ENCODE measurements at places on chromosomes 1 and 21. TPM values are rescaled to one million over a fixed set of nuclear protein-coding genes. Genes with fewer than 3 reads are reported as not detected.
A peak's percentile ranks its signal among the peaks of the same experiment; 100 is the strongest.

DNA sequence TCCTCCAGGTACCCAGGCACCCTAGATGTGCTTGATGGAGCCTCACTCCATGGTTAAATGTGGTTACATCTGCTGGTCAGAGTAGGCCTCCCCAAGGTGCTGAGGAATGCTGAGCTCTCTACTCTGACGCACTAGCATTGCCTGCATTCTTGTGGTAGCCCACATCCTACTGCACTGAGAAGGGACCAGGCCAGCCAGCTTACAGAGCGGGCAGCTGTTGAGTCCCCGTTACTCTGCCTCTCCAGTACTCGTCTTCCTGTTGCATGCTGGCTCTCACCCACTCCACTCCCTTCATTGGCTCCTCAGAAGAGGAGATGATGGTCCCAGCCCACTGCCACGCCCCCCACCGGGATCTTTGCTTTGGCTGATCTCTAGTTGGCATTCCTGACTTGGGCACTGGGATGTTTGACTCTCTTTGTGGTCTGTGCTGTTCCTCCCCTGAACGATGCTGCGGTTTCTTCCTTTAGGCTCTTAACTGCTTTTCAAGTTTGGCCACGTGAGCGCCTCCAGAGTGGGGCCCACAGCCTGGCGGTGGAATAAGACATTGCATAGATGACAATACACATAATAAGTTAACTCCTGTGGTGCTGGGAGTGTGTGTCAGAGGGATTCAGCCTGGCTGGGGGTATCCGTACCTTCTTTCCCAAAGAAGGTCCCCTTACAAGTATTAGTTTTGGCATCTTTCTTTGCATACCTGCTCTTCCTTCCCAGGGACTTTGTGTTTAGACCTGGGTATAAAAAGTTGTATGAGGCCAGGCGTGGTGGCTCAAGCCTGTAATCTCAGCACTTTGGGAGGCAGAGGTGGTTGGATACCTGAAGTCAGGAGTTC, 18.6 kb downstream of the AZIN2 start:
- peak; percentile 39 for DNase-seq

DNA sequence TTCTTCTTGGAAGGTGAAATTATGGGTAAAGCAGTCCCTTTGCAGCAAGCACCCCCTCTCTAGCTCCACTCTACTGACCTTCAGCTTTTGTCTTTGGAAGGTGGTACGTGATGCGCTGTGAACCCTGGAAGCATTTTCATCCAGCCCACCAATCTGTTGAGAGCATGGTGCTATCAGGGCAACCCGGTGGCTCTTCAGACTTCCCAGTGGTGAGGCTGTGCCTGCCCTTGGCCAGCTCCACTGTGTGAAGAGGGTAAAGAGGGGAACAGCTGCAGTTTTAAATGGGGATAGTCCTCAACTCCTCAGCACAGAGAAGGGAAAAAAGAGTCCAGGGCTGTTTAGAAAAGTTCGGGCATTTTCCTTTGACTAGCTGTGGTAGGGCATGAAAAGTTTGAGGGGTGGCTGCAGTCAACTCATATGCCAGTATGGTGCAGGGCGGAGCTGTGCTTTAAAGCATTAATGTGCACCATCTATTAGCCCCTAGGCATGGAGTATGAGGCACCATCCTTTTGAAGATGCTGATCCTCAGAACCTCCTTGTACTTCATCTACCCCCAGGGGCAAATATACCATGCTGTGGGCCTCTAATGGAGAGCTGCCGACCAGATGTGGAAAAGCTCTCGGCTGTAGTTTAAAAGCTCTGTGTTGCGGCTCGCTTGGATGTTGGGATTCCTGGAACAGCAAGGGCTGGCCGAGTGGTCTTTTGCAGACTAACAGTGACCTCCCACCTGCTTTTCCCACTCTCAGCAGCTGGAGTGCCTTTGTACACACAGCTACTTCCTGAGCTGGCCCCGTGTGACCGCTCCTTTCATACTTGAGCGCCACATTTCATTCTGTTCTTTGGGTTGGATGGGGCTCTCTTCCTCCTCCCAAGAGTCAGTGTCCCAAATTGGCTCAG, 123.0 kb downstream of the PEX14 start:
- no peak for DNase-seq

GRCh38 chr1:1132956-1133750, 17.3 kb upstream of the C1orf159 start:
- DNase-seq, result peak; percentile 78

GRCh38 chr1:6832531-6833188, 47.4 kb downstream of the CAMTA1 start:
- DNase-seq, result no peak

DNA sequence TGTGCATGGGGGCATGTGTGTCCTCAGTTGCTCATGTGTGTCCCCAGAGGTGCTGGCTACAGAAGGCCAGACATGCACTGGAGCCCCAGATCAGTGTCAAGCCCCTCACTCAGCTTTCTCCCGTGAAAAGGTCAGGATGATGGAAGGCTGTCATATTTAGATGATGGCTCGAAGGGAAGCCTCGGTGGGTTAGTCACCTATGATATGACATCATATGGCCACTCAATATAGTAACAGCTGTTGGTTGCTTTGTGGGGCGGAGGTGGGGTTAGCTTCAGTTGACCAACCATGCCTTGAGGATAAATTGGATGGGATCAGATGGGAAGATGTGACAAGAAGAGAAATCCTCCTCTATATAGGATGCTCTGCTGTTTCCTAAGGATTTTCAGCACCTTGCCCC, 43.5 kb upstream of the ATF3 start:
- DNase-seq, result no peak

DNA sequence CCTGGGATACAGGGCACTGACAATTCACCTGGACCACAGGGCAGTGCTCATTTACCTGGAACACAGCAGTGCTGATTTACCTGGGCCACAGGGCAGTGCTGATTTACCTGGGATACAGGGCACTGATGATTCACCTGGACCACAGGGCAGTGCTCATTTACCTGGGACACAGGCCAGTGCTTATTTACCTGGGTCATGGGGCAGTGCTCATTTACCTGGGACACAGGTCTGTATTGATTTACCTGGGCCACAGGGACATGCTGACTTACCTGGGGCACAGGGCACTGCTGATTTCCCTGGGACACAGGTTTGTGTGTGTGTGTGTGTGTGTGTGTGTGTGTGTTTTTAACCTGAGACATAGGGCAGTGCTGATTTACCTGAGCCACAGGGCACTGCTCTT, 261.7 kb downstream of the MATN1 start:
- DNase-seq, result peak; percentile 19

DNA sequence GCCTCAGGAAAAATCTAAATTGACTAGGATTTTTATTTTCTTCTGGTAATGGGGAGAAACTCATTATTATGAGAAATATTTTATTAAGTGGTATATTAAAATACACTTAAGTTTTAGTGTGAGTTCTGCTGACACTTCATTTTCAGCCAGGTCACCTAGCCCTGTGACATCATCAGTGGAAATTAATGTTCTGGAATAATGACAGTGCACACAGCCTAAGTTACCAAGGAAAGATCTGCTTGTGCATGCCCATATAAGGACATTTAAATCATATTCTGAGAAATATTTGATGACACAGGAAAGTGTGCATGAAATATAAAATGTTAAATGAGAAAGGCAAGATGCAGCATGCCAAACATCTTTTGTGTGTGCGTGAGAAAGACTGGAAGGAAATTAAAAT, 102.0 kb downstream of the KIF14 start:
- DNase-seq, result no peak

- no peak for DNase-seq
Measured at GRCh38 chr1:201565771-201566528, 27.0 kb downstream of the NAV1 start.

DNA sequence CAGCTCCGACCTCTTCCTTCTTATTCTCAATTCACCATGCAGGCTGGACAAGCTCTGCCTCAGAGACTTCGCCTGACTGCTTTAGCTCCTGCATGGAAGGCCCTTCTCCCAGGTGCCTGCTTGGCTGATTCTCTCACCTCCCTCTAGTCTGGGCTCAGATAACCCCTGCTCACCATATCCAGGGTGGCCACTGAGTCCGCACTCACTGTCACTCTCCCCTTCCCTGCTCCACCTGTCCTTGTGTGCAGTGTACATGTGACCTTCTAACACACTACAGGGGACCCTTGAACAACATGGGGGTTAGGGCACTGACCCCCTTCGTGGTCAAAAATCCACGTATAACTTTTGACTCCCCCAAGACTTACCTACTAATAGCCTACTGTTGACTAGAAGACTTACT, 14.4 kb upstream of the GALNT2 start:
- no peak for DNase-seq

GRCh38 chr1:5660141-5660935, 331.9 kb downstream of the NPHP4 start:
- peak; percentile 56 for DNase-seq

- DNase-seq, result no peak
Measured at GRCh38 chr1:190615818-190616217, 138.2 kb upstream of the BRINP3 start.

DNA sequence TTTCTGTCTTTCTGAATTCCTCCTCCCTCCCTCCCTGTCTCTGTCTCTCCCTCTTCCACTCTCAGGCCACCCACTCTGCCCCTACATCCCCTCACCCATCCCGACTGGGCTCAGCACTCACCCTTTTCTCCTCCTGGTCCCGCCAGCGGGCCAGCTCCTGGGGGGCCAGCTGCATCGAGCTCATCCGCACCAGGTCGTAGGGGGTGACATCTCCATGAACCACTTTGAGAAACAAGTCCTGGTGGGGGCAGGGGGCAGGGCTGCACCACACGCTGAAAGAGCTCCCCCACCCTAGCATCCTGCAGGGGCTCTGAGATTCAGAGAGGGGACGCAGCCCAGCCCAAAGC, 17.8 kb downstream of the SPOCD1 start:
- no peak for DNase-seq

- peak; percentile 26 for DNase-seq
Measured at GRCh38 chr1:209411491-209411929, 172.0 kb upstream of the CAMK1G start.

- no peak for DNase-seq
Measured at GRCh38 chr21:44766818-44767354, 34.7 kb downstream of the UBE2G2 start.

DNA sequence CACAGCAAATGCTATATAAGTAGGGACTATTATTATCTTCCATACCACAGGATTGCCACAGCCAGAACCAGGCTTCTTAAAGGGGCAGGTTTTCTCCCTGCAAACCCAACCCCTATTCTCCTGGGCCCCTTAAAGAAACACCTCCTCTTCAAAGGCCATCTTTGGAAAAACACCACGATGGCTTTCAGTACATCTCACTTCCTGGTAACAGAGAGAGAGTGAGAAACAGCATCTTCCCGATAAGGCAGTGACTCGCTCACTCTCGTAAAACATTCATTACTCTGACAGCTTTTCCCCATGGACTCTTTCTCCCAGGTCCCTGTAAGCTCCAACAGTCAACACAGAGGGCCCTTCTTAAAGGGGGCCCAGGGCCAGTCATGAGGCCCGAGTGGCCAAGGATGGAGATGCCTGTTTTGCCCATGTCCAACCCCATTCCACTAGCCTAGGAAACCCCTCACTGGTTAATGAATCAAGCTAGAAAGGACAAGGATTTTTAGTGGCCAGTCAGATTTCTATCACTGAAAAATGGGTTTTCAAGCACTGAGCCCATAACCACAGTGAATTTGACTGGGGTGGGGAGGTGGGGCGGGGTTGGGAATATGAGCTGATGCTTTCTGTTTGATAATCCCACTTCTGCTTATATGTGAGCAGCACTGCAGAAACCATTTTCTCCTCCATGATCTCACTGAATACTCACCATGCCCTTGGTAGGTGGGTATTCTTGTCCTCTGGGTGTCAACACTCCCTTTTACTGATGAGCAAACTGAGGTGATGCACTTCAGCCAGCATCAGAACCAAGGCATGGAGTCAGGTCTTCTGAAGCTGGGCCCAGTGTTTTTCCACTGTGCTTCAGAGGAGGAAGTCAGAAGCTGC, 3.6 kb upstream of the NAV1 start:
- DNase-seq, result no peak

DNA sequence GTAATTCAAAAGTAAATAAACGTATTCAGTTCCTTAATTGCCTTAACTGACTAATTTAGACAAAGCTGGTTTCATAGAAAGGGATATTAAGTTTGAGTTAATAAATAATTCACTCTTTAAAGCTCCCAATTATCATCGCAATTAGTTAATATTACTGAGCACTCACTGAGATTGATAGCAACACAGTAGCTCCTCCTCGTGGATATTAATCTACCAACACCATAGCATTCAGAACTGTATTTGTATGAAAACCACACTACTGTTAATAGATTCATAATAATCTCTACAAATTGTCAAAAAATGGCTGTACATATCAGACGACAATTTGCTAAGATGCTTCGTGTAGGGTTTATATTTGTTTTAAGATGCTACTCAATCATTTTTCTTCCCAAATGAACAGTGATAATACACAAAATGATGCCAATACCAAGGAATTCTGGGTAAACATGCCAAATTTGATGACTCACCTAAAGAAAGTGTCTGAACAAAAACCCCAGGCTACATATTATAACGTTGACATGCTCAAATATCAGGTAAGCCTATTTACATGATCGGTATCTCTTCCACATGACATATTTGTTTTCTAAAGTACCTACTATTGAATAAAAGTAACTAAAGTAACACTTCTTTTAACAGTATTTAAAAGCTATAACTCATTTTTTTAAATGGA, 18.8 kb upstream of the DYNLT5 start:
- DNase-seq, result no peak

DNA sequence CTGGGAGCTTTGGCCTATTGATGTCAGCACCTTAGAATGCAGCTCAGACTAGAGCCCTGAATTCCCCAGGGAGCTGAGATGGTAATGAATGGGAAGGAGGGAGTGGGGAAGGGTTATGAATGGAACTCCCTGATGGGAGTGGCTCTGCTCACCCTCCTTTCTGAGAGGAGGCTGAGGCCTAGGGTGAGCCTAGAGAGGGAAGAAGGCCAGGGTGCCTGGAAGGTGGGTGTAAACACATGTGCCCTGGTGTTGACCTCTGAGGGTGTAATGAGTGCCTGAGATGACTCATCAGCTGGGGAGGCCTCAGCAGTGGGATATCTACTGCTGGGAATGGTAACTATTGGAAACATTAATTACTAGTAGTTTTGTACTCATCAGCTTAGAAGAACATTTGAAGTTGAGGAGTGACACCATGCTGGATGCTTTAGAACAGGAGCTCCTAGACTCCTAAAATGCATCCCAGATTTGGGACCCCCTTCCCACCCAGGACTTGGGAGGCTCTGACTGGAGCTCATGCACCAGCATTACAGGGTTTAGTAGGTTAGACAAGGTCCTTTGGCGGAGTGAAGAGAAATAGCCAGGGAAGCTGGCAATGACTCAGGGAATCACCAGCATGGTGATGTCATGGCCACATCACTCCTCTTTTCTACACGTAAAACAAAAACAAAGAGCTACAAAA, 16.0 kb upstream of the PIGV start:
- peak; percentile 54 for DNase-seq

DNA sequence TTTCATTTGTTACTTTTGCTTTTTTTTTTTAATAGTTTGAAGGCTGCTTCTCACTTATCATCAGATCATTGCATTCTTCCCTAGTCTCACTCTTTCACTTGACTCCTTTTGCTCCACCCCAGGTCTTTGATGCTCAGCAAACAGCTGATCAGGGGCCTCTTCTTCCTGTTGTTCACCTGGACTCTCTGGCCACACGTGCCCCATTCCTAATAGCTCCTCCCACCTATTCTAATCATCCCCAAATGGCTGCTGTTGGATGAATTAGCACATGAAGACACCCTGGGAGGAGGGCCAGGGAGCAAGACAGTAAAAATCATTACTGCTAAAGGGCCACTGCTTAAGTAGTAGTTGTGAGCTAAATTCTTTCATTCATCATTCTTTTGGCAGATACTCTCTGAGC, 119.5 kb downstream of the MAB21L3 start:
- DNase-seq, result no peak

EFNA1 gene
- total RNA-seq, result 10.5 TPM

OR2T33 gene
- total RNA-seq, result not detected

LCE3D gene
- total RNA-seq, result not detected

PCP4 gene
- total RNA-seq, result 1.6 TPM

PLPP3 gene
- total RNA-seq, result 52.7 TPM

COL16A1 gene
- 15.8 TPM for total RNA-seq

KANK4 gene
- total RNA-seq, result 9.1 TPM

Data from body of pancreas (tissue), 4 donors.